ENCODE measurements at places on chromosomes 5 and 9.

GRCh38 chr9:135242049-135242396 is 154.6 kb downstream of the OLFM1 start:
- DNase-seq: no peak
- H3K36me3 ChIP-seq: no peaks in the 10 kb centered on the region
- no peaks in the 10 kb centered on the region for H3K4me1 ChIP-seq
- H3K27ac ChIP-seq: no peak overlapping the region
- no peak overlapping the region for H3K4me3 ChIP-seq
- H3K27me3 ChIP-seq: no peaks in the 10 kb centered on the region

DNA sequence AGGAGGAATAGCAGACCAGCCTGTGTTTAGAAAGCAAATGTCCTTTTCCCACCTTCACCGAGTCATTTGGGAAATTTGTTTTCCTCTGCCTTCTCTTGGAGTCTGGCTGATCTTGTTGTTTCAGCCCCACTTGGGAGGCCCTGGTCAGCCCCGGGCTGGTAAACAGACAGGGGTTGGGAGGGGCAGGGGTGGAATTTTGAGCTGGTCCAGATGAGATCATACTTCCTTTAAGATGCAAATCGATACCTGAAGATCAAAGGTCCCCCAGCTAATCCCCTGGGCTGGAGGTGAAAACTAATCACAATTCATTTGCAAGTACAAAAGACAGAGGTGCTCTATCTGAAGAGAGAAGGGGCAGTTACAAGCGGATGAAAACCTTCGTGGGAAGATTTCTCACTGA is 118.4 kb downstream of the PAPPA start:
- no peaks in the 10 kb centered on the region for H3K36me3 ChIP-seq
- no peak overlapping the region for H3K4me3 ChIP-seq
- H3K27me3 ChIP-seq: no peaks in the 10 kb centered on the region
- H3K4me1 ChIP-seq: peaks cover 6% of the 10 kb centered on the region

GRCh38 chr5:73030531-73030930 is 74.7 kb downstream of the FCHO2 start:
- no peaks in the 10 kb centered on the region for H3K4me1 ChIP-seq
- H3K36me3 ChIP-seq: peaks cover 23% of the 10 kb centered on the region
- DNase-seq: no peak
- H3K4me3 ChIP-seq: no peak overlapping the region

DNA sequence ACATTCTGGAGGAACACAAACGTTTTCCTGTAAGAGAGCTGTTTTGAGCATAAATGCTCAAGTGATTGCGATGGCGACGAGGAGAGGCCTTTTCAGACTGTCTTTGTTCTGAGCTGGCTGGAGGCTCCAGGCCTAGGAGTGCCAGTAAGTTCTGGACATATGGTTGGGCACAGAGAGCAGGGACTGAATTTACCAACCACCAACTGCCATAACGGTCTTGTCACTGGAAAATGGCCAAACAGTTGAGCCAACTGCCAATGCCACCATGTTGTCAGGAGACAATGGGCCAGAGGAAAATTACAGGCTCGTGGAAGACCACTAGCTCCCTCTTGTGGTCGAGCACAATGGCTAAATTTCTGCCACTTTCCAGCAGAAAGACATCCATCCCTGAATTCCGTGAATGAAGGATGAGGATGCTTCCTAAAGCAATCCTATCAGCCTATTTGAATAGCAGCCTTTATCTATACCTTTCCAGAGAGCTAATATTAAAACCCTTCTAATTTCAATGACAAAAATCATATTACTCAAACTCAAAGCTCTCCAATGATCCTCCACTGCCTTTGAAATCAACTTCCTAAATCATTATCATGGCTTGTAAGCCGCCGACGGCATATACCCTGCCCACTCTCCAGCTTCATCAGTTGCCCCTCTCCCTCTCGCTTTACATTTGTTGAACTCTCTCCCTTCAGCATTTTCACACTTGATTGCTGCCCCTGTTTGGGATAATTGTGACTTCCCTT is 66.9 kb upstream of the GLIS3 start:
- no peaks in the 10 kb centered on the region for H3K27me3 ChIP-seq
- H3K36me3 ChIP-seq: no peaks in the 10 kb centered on the region
- no peak overlapping the region for H3K4me3 ChIP-seq
- H3K4me1 ChIP-seq: no peaks in the 10 kb centered on the region

Measured in right atrium auricular region (tissue), 2 donors.